ENCODE measurements at places on chromosomes 2 and 18.

- DNase-seq, result no peak
Observed at GRCh38 chr2:20638646-20639430, 12.1 kb downstream of the HS1BP3 start.

GRCh38 chr2:168159754-168160585, 87.4 kb downstream of the STK39 start:
- no peak for DNase-seq

DNA sequence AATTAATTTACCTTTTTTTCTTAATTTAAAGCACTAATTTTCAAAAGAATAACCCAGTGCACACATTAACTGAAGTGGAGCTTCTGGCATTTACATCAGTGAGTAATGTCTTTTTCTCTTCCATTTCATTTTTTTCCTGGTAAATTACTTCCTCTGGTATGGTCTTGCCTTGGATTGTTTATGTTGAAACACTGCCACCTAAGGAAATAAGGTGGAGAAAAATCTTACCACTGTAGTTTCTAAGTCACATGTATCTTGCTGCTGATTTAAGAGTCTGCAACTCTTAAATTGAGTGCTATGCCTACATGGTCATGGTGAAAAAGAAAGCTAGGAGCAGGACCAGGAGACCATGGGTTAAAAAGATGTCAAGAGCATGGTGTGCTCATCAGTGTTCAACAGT, 51.0 kb downstream of the TTC27 start:
- DNase-seq, result no peak

GRCh38 chr2:34909992-34910705, 1311.0 kb upstream of the FAM98A start:
- no peak for DNase-seq

GRCh38 chr18:34203866-34204265, 20.8 kb downstream of the NOL4 start:
- DNase-seq, result no peak

- DNase-seq, result no peak
Observed at GRCh38 chr2:123303731-123304130, 721.4 kb upstream of the CNTNAP5 start.

DNA sequence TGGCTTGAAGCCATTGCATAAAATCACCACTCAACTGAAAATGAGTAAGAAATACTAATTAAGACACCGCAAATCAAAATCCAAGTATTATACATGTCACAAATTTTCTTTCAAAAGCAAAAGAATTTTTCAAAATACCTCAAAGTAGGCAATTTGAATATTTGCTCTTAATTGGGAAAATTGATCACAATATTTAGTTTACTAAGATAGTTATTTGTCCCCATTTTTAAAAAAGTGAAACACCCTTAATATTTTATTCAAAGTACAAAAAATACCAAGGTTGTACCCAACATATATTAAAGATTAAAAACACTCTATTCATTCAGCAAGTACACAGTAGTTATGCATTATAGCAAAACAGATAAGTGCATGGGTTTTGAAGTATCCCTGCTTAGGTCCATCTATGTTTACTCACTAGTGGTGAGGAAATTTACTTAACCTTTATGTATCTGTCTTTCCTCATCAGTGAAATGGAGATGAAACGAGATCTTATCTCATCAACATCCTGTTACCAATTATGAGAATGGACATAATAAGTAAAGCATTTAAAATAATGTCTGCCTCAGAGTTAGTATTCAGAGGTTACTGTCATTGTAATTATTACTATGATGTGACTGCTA, 35.1 kb downstream of the VPS54 start:
- DNase-seq, result no peak

DNA sequence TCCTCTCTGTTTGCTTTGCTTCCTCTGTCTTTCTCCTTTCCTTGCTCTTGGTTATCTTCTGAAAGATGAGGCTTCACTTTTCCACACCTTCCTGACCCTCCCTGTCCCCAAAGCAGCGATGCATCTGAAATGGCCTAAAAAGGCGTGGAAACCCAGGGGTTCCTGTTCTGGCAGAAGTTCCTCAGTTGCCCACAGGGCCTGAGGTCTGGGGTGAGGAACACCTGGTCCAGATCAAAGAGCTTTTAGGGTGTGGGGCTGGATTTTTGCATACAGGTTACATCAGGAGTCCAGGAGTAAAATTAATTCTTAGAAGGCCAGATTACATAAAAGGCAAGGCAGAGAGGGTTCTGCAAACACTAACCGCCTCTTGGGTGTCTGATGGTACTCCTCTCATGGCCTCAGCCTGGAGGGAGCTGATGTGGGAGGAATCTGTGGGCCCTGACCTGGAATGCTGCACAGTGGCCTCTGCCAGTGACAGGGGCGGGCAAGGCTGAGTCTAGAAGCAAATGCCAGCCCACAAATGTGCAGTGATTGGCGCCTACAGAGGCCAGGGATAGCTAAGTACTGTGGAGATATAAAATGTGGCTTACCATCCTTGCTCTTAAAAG, 41.8 kb downstream of the INPP4A start:
- no peak for DNase-seq

DNA sequence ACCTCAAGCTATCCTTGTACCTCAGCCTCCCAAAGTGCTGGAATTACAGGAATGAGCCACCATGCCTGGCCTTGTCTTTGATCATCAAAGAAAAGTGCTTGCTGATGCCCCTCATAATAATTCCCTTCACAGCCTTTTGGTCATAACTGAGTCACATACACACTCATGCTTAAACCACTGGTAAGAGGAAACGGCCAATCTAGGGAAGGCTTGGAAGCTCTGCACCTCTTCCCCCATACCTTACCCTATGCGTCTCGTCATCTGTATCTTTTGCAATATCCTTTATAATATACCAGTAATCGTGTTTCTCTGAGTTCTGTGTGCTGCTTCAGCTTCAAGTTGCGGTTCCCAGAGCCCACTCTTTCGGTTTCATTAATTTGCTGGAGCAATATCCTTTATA, 4.8 kb upstream of the RNF138 start:
- DNase-seq, result no peak

GRCh38 chr2:161571051-161571429, 53.2 kb upstream of the SLC4A10 start:
- no peak for DNase-seq

- DNase-seq, result no peak
Observed at GRCh38 chr2:110113961-110114591, 1.5 kb downstream of the MALL start.

- DNase-seq, result no peak
Observed at GRCh38 chr2:44107086-44107740, 61.5 kb upstream of the PPM1B start.
